ENCODE measurements at places on chromosomes 1 and 21.

DNA sequence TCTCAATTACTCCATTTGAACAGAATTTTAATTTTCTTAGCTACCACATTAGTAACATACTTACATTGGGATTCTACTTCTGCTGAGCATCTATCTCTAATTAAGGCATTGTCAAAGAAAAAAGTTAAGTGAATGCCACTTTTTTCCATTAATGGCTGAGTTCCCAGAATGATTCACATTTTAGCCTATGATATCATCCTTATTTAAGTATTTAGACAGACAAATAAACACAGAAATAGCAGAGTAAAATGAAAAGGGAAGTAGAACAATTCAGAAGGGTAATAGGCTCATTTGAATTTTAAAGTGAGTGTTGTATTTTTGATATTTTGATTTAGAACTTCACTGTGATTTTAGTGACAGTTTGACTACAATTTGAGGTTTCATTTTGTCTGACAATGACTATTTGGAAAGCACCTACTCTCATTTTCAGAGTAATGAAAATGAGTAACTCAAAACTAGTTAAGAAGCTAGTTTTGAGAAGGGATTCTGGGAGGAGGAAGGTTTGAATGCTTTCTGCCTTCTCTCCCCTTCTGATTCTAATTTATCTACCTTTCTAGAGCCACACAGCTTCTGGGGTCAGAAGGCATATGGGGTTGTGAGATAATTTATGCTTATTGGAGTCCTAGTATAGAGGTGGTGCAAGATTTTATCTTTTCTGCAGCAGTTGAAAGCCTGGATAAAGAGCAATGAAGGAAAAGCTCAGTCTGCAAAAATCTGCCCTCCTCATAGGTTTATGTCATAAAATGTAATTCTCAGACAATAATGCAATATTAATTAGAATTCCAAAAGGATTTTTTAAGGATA, 15.5 kb downstream of the LYPLAL1 start:
- ATAC-seq = no peak

DNA sequence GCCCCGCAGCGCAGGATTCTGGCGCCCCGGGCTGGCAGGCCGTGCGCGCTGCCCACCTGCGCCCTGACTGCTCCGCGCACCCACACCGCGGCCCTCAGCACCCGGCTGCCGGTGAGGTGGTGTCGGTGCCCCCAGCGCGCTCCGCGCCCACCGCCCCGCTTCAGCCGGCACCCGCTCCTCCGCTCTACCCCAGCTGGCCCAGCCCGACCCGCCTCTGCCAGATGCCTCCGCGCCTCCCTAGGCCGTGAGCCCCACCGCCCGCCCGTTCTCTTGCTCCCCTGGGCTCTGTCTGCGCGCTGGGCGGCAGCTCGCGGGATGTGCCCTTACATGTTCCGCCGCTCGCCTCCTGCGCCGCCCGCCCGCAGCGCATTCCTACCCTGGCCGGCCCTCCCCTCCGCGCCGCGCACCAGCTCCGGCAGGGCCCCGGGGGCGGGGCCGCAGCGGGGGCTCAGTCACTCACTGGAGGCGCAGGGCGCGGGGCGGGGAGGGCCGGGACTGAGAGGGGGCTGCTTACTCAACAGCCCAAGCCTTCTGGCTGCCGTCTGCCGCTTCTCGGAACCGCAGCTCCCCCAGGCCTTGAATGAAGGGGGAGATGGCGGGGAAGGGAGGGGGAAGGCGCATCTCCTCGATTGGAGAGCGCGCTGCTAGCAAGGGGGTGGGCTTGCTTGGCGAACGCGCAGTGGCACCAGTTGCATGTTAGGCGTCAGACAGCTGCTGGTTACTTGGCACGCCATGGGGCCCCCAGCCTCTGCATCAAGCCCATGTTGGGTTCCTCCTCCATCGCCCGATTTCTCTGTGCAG, at the start of gene PHLDA3:
Gene PHLDA3 (minus strand): TSS at position 345 of the 801 bp plus-strand sequence. CDS start 402 bp downstream, outside the sequence.
- ATAC-seq = peak; percentile 89

GRCh38 chr1:10664251-10664650, 132.2 kb downstream of the CASZ1 start:
- peak; percentile 6 for ATAC-seq

- ATAC-seq = peak; percentile 8
Measured at GRCh38 chr1:58783090-58783992, 506 bp downstream of the JUN start.

DNA sequence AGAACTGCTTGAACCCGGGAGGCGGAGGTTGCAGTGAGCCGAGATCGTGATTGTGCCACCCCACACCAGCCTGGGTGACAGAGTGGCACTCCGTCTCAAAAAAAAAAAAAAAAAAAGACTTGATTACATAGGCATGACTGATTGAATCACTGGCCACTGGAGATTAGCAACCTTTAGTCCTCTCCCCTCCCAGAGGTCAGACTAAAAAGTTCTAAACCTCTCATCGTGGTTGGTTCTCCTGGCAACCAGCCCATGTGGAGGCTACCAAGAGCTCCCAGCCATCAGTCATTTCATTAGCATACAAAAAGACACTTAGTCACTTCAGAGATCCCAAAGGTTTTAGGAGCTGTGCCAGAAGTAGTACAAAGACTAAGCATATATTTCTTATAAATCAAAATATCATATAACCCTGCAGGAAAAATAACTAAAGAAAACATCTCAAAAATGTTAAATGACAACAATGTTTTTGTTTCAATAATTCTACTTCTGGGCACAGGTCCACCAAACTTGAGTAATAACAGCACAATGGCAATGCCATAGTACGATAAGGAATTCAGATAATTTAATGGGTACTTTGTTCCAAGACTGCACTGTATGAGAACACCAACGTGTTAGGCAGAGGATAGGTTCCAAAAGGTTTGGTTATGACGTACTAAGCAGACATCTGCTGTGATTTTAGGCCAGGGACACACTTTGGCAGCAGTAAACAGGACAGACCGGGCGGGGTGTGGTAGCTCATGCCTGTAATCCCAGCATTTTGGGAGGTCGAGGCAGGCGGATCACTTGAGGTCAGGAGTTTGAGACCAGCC, 18.1 kb downstream of the USP48 start:
- peak; percentile 77 for ATAC-seq

GRCh38 chr1:165352442-165353293, 3.8 kb downstream of the LMX1A start:
- ATAC-seq = peak; percentile 49

GRCh38 chr1:67717876-67718275, 32.9 kb downstream of the GADD45A start:
- peak; percentile 15 for ATAC-seq

Data from motor neuron (in vitro differentiated cells).